ENCODE measurements at places on chromosomes 3 and 15.

- no peak for DNase-seq
These were observed 107.3 kb upstream of the TRIM42 start for GRCh38 chr3:140570602-140571001.

- DNase-seq, result no peak
These were observed 28.1 kb downstream of the ERICH6 start for GRCh38 chr3:150675587-150675986.

DNA sequence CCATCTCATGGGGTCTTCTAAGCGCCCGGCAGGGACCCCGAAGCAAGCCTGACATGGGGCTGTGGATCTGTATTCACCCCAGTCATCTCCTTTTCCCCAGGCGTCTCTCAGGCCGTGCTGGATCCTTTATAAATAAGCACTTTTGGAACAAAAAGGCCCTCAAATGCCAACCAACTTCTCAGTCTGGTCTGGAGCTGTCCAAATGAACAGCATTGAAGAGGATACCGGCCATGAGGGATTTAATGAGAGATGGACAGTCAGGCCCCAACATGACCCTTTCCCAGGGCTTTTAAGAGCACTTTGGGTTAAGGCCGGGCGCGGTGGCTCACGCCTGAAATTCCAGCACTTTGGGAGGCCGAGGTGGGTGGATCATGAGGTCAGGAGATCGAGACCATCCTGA is 89.2 kb upstream of the SPATA12 start:
- DNase-seq, result no peak

GRCh38 chr3:100171211-100171914 is 57.1 kb upstream of the FILIP1L start:
- no peak for DNase-seq

- no peak for DNase-seq
These were observed 87.7 kb downstream of the LSM3 start for GRCh38 chr3:14266361-14266760.

- DNase-seq, result peak; percentile 16
These were observed 496.1 kb downstream of the SHQ1 start for GRCh38 chr3:72352176-72352575.

- no peak for DNase-seq
These were observed 431 bp downstream of the PFKFB4 start for GRCh38 chr3:48555949-48556795.

DNA sequence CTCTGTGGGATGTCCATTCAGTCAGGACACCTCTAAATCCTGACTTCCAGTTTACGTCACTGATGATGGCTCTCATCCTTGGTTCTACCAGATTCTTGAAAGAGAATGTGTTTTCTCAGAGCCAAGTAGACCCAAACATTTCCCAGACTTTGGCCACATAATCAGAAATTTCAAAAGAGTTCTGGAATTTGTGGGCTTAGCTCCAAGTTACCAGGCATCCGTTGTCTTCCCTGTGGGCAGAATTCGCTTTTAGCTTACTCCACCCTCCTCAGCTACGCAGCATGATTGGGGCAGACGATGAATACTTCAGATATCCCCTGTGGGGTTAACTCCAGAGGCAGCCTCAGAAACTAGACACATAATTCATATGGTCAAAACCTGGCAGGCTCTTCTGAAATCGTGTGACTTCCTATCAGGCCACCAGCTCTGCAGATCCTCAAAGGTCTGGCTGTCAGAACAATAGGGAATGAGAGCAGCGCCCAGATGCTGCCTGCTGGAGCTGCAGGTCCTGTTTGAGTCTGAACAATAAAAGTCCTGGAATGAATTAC is 30.6 kb downstream of the CRTC3 start:
- no peak for DNase-seq

DNA sequence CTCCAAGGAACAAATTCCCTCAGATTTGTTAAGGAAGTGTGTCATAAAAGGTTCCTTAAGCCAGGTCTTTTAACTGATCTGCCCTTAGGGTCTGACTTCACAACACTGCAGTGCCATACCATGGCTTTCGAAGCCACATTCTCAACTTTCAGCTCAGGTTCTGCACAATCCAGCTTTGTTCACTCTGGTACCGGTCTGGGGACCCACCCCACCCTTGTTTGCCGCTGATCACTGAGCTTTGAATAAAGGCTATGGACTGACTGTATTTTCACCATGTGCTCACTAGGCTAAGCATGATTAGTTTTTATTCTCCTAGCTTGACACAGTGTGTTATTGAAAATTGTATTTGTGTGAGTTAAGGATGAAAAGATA is 15.9 kb downstream of the SNX1 start:
- DNase-seq, result no peak

- no peak for DNase-seq
These were observed 106.9 kb downstream of the P2RY1 start for GRCh38 chr3:152941859-152942258.

- no peak for DNase-seq
These were observed 64.2 kb downstream of the DMXL2 start for GRCh38 chr15:51558411-51558810.

- no peak for DNase-seq
These were observed 7.6 kb downstream of the ZNF639 start for GRCh38 chr3:179330438-179330837.

- DNase-seq, result no peak
These were observed 8.3 kb downstream of the POU1F1 start for GRCh38 chr3:87267953-87268645.

- DNase-seq, result no peak
These were observed 138.3 kb downstream of the CGGBP1 start for GRCh38 chr3:87920549-87920948.

- DNase-seq, result no peak
These were observed 31.2 kb upstream of the MUSTN1 start for GRCh38 chr3:52865994-52866393.

All from left lobe of liver (tissue), 2 donors.